PC-9 (cell line): ENCODE measurements at places on chromosomes 16 and 17.

DNA sequence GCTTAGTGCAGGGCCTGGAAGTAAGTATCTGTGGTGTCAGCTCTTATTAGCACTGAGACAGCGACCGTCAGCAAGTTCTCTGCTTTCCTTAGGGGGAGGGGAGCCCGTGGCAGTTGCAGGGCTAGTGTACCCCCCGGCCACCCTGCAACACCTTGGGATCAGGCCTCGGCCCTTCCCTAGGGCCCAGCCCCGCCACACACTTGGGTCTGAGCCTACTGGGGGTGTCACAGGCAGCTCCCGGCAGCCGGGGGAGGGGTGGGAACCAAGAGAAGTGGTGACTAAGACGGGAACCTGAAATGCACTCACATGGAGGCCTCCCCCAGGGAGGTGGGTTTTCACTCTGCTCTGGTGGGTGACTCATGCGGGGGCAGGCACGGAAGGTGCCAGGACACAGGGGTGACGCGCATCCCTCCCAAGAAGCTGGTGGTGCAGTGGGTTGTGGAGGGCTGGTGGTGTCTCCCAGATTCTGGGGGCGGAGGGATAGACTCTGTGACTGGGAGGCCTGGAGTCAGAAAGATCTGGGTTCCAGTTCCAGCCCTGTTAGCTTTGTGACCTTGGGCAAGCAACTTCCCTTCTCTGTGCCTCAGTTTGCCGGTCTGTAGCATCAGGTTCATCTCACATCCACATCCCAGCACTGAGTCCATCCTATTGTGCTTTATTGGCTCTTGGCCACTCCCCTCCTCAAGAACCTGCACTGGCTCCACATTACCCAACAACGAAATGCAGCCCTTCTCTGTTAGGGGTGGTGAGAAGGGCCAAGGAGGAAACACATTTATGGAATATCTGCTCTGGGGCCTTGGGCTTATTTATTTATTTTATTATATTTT is 44.5 kb downstream of the LAT start:
- DNase-seq, result peak; percentile 75

- DNase-seq, result no peak
These were observed 46.0 kb upstream of the ERCC4 start for GRCh38 chr16:13873835-13874438.

- DNase-seq, result no peak
These were observed 44.6 kb downstream of the UBN1 start for GRCh38 chr16:4891886-4892216.

DNA sequence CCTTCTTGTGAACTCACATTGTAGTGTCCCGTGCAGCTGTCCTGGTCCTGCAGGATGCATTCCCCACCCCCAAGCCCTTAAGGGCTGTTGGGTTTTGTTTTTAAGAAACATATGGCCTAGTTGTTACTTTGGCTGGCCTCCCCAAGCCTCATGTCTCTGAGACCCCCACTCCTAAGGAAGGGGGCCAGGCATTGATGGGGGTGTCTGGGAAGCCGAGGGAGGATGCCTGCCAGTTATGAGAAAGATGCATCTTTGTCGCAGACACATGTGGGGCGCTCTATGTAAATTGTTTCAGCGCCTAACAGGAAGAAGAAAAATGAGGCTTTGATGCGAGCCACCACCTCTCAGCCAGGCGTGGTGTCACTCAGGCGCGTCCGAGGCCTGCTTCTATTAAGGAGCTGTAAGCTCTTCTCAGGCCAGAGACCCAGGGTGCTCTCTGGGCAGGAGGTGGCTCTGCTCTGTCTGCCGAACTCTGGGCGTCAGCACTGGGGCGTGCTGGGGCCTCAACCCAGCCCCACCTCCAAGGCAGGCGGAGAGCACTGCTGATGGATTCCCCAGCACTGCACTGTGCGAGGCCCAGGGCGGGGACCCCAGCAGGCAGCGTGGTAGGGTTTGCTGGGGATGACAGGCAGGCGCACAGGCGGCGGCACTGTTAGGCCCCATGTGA is 70.6 kb downstream of the SREBF1 start:
- peak; percentile 31 for DNase-seq

- peak; percentile 41 for DNase-seq
These were observed 27.7 kb downstream of the TBC1D3B start for GRCh38 chr17:36148559-36149295.
